ENCODE measurements at places on chromosomes 4 and X.
A peak's percentile ranks its signal among the peaks of the same experiment; 100 is the strongest.

DNA sequence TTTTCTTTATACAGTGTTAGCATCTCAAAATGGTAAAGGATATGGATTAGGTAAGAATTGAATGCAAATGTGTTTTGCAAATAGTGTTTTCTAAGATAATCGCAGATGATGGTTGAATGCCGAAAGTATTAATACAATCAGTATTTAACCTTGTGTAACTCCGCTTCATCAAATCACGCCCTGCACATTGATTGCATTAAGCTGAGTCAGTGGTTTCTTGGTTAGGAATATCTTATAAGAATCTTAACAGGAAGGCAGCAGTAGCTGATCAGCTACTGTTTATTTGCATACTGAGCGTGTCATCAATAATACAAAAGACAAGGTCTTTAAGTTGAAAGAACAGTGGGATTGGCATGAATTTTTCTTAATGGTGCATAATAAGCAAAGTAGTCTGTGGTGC, 545.4 kb downstream of the RPA4 start:
- no peak for DNase-seq

- no peak for DNase-seq
Observed at GRCh38 chr4:106337916-106338315, 21.6 kb downstream of the AIMP1 start.

GRCh38 chrX:17706676-17707075, 30.6 kb upstream of the SCML1 start:
- no peak for DNase-seq

GRCh38 chrX:17027931-17028330, 81.5 kb downstream of the REPS2 start:
- no peak for DNase-seq

DNA sequence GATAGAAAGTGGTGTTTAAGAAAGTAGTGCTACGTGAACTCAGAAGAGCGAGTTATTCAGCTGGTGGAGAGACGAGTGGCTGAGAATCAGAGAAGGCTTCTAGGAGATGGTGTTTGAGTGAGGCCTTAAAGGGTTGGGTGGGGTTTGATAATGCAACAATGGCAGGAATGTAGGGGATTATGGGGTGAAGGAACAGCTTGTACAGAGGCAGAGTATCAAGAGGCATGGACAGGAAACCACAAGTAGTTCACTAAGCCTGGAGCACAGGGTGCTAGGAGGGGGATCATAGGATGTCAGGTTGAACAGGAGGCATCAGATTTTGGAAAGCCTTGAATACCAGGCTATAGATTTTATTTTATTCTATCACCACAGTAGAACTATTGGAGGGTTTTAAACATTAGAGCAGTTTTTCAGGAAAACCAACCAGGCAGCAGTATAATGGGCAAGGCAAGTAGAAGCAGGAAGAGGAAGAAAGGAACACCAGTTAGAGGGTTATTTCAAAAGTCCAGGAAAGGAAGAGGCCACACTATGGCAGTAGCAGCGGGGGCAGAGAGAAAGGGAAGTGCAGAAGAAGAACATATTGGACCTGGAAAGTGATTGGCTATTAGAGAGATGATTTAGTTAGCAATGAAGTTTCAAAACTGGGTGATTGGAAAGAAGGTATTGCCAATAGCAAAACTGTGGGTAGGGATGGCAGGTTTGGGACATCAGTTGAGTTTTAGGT, 99.2 kb downstream of the DOCK11 start:
- no peak for DNase-seq

GRCh38 chr4:110268790-110269189, 70.4 kb upstream of the ELOVL6 start:
- DNase-seq: no peak

GRCh38 chr4:49217492-49217891, 231.4 kb downstream of the CWH43 start:
- DNase-seq: no peak

- no peak for DNase-seq
Observed at GRCh38 chrX:39682778-39683177, 415.0 kb downstream of the BCOR start.

GRCh38 chr4:113785781-113786180, 24.2 kb upstream of the CAMK2D start:
- DNase-seq: no peak

GRCh38 chr4:100117750-100118149, 72.5 kb downstream of the DDIT4L start:
- DNase-seq: no peak

GRCh38 chr4:124199755-124200154, 512.8 kb downstream of the ANKRD50 start:
- DNase-seq: no peak

DNA sequence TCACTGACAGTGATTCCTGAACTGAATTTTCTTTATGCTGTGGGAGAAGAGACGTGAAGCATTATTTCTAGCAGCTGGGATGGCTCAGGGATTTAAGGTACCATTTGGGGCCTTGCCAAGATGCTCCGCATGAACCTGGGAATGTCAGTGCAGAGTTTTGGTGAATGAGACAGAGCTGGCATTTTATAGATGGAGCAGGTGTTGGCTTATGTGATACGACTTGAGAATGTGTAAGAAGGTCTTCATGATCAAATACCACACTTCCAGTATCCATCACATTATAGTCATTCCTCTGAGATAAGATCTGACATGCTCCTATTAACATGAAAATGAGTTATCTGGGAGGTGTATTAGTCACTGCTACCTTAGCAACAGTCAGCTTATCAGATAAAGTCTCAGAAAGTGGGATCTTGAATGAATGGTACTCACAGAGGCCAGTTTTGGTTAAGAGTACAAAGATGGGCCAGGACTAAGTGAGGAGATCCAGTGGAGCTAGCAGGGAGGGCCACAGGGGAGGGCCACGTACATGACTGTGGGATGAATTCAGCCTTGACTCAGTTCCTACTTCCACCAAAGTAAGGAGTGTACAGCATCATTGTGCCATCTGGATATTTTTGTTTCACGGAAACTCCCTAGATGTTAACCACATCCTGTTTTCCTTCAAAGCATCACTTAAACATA, 116.7 kb downstream of the SPCS3 start:
- no peak for DNase-seq

- DNase-seq: no peak
Observed at GRCh38 chrX:154441984-154442707, 1.8 kb upstream of the FAM50A start.

DNA sequence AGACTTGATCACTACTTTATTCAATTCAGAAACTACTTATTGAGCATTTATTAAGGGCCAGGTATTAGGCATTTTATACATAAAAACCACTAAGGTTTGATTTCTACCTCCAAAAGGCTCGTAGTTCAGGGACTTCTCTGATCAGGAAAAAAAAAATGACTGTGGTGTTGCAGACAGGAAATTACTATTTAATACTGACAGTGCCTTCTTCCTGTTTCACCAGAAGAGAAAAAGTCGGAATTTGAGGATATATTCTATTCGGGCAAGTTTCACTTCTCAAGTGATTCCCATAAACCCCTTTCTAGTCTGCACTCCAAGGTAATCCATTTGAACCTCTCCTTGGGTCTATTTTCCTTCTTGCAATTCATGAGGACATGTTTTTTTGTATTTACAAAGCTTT, 15.3 kb upstream of the TASL start:
- no peak for DNase-seq

GRCh38 chr4:26531491-26532116, 41.3 kb upstream of the CCKAR start:
- no peak for DNase-seq

DNA sequence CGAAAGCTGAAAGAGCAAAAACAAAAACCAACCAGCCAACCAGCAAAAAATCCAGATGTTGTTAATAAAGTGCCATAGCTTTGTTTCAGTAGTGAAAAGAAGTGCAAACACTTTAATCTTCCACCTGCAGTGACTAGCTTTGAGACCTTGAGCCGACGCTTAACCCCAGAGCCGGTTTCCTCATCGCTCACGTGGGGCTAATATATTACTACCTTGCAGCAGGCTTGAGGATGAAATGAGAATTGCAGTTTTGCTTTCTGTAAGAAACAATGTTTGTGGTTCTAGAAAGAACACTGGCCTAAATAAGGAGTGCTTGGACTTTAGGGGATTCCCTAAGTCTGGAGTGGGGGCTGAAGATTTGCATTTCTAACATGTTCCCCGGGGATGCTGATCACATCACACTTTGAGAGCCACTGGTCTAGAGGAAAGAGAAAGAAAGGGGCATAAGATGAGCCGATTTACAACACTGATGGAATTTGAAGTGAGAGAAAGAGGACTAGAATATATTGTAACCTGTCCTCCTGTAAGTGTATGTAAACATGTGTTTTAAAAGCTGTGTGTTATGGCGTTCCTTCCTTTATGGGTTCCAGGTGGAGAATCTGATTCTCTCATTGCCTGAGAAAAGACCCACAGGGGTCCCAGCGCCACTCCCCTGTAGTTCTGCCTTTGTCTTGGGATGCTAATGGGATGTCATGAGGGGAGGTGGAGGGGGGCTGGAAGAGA, 1.4 kb downstream of the FGF2 start:
- DNase-seq: peak; percentile 64

GRCh38 chrX:140104760-140105159, 139.4 kb upstream of the CXorf66 start:
- DNase-seq: no peak

GRCh38 chr4:26253968-26254367, 66.8 kb upstream of the RBPJ start:
- DNase-seq: no peak

DNA sequence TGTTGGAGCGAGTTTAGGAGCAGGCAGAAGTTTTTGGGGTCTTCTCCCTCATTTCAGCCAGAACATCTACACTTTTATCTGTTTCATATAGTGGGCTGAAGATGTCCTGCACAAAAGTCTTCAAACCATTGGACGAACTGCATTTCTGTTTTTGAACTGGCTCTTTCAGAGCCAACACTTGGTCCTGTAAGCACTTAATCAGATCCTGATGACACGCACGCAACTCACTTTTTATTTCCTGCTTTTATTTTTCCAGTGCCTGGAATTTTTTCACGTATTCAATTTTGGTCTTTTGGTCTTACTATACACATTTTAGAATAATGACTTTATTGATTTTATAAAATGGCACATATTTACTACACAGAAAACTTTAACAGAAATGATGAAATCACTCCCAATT, 40.2 kb upstream of the NKX3-2 start:
- no peak for DNase-seq

GRCh38 chrX:2766906-2767305, 15.1 kb downstream of the XG start:
- DNase-seq: no peak

Measured in NCI-H526 (cell line).